ENCODE measurements at places on chromosomes 4 and X.

DNA sequence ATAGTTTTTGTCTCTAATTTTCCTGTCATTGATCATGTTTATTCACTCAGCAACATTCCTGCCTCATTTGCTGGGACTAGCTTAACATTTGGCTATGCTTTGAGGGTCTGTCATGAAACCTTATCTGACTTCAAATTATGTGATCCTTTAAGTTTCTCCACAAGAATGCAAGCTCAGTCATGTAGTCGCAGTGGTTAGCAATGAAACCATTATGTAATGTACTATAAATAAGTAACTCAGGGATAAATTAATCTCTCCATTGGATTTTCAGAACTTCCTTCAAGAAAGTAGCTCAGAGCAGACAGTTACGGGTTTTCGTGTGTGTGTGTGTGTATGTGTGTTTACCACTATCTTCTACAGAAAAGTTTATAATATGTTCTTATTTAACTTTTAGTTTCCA, 993.6 kb downstream of the ADGRL3 start:
- H3K4me3 ChIP-seq: no peak overlapping the region
- no peak overlapping the region for H3K27ac ChIP-seq
- H3K27me3 ChIP-seq: no peaks in the 10 kb centered on the region
- H3K36me3 ChIP-seq: no peaks in the 10 kb centered on the region

DNA sequence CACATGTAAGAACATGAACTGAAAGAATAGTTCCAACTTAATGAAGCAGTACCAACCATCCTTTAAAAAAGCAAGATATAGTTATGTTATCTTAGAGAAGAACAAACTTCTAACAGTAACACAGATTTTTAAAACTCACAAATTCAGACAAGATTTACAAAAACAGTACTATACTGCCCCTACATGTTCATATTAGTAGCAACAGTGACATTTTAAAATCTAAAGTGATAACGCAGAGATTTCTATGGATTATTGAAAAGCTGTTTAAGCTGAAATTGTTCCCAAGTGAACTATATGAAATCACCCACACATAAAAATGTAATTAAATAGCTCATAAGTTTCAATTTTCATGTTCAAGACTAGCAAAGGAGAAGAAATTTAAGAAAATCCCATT, 166.0 kb downstream of the FBXW7 start:
- H3K4me1 ChIP-seq: no peaks in the 10 kb centered on the region
- H3K4me3 ChIP-seq: no peak overlapping the region
- H3K27ac ChIP-seq: no peak overlapping the region
- H3K36me3 ChIP-seq: no peaks in the 10 kb centered on the region

GRCh38 chr4:144582975-144583374, 63.0 kb upstream of the HHIP start:
- H3K4me1 ChIP-seq: no peaks in the 10 kb centered on the region
- no peaks in the 10 kb centered on the region for H3K36me3 ChIP-seq
- H3K4me3 ChIP-seq: no peak overlapping the region
- no peaks in the 10 kb centered on the region for H3K27me3 ChIP-seq

DNA sequence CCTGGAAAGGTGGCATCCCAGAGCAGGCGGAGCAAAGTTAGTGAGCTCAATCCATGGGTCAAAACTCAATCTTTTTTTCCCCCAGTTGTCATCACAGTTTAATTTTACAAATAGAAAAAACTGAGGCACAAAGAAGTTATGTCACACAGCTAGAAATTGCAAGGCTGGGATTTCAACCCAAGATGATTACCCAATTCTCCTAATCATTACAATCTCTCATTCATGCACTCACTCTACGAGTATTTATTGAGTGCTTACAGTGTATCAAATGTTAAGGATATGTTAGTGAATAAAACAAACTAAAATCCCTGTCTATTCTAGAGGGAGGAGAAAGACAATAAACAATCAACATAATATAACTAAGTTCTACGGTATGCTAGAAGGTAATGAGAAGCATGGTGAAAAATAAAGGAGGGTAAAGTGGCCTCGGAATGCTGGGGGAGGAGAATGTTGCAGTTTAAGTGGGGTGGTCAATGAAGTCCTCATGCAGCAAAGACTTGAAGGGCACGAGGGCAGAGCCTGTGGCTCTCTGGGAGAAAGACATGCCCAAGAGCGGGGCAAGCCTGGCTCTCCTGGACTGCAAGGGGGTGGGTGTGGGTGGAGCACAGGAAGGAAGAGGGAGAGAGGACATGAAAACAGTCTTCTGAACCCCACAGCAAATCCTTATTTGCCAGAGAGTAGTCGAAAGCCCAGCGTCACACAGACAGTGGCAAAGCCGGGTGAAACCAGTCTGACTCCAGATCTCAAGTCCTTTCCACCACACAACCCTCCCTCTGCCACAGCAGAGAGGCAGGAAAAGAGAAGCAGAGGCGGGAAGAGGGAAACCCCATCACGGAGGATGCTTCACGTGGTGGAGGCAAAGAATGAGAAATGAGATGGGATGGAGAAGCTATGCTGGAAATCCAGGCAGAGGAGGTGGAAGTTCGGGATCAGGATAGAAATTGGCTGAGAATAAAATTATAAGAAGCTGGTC, 48.3 kb downstream of the RAB33B start:
- no peaks in the 10 kb centered on the region for H3K4me1 ChIP-seq
- H3K27me3 ChIP-seq: no peaks in the 10 kb centered on the region
- peaks cover 27% of the 10 kb centered on the region for H3K36me3 ChIP-seq
- no peak overlapping the region for H3K27ac ChIP-seq
- no peak for DNase-seq

DNA sequence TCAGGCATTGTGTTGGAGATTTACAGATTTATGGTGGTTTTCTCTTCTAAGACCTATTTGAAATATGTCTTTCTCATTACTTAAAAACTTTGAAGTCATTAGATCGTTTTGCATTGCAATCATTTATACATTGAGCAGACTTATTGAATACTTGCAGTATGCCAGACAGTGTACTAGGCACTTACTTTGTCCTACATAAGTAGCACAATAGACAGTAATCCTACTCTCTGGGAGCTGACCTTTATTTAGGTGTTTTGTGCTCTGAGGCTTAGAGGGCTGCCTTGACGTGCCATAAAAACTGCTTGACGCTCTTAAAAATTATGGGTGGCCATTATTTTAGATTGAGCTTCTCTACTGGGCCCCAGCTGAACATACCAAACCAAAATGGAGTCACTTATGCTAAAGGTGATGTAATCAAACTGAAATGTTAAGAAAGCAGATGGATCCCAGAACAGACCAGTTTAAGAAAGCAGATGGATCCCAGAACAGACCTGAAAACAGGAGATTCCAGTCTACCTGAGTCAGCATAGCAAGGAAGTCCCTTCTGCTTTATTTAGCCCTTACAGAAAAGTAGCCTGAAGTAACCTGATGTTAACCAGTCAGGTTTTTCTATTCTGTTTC, 42.4 kb downstream of the PTTG2 start:
- H3K27ac ChIP-seq: no peak overlapping the region
- peaks cover 3% of the 10 kb centered on the region for H3K4me1 ChIP-seq
- no peaks in the 10 kb centered on the region for H3K36me3 ChIP-seq

Data from endodermal cell (in vitro differentiated cells).